ENCODE measurements at places on chromosomes 7 and 10.
A peak's percentile ranks its signal among the peaks of the same experiment; 100 is the strongest.

- no peak for DNase-seq
These were observed 81.8 kb downstream of the SGMS1 start for GRCh38 chr10:50541921-50542320.

DNA sequence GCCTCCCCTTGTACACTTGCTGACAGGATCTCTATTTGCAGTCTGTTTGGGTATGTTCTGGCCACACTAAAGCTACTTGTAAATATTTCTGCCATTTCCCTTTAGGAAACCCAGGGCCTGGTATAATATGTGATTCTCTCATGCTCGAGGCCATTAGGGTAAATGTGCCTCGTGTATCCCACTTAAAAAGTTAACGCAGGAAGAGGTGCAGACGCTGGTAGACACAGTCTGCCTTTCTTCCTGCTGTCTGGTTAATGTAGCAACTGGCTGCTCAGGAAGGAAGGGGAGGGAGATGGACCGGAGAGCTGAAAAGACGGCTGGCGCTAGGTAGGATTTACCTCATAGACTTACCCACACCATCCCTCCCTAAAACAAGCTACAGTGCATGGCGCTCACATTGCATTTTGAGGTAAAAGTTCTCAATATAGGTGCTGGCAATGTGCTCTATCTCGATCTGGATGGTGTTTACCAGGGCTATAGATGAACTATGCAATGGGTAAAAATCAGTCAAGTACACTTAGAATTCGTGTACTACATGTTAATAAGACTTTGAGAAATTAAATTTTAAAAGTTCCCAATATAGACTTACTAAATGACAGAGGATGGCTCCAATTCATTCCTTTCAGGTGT lies 125.9 kb downstream of the JAZF1 start:
- DNase-seq: no peak

- DNase-seq: no peak
These were observed 11.5 kb downstream of the CISD1 start for GRCh38 chr10:58280477-58280876.

DNA sequence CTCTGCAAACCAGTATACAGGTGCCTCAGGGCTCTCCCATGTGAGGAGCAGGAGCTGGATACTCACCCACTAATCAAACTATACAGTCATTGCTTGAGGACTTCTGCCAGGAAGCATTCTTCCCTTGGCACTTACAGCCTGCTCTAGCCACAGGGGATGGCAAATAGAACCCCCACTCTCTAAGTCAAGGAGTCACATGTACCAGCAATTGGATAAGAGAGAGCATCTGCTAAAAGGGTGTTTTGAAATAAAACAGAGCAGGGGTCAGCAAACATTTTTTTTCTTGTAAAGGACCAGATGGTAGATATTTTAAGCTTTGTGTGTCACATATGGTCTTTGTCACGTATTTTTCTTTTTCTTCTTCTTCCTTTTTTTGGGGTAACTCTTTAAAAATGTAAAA lies 865.2 kb upstream of the GHITM start:
- no peak for DNase-seq

GRCh38 chr7:76514926-76515771 lies 4.8 kb downstream of the UPK3B start:
- DNase-seq: no peak

GRCh38 chr7:92916770-92917224 lies 80.4 kb upstream of the CDK6 start:
- DNase-seq: no peak

GRCh38 chr7:114688443-114689055 lies 233.3 kb upstream of the MDFIC start:
- no peak for DNase-seq

GRCh38 chr7:151891753-151892152 lies 14.8 kb upstream of the PRKAG2 start:
- DNase-seq: no peak

DNA sequence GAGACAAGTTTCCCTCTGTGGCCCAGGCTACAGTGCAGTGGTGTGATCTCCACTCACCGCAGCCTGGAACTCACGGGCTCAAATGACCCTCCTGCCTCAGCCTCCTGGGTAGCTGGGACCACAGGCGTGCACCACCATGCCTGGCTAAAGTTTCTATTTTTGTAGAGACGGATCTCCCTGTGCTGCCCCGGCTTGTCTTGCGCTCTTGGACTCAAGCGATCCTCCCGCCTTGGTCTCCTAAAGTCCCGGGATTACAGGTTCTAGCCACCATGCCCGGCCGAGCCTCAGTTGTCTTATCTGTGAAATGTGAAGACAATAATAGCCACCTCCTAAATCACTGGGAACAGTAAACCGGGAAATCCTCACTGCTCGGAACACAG lies 88.1 kb downstream of the FOXL3 start:
- DNase-seq: no peak

- no peak for DNase-seq
These were observed 79.1 kb upstream of the MYL10 start for GRCh38 chr7:101708223-101708622.

DNA sequence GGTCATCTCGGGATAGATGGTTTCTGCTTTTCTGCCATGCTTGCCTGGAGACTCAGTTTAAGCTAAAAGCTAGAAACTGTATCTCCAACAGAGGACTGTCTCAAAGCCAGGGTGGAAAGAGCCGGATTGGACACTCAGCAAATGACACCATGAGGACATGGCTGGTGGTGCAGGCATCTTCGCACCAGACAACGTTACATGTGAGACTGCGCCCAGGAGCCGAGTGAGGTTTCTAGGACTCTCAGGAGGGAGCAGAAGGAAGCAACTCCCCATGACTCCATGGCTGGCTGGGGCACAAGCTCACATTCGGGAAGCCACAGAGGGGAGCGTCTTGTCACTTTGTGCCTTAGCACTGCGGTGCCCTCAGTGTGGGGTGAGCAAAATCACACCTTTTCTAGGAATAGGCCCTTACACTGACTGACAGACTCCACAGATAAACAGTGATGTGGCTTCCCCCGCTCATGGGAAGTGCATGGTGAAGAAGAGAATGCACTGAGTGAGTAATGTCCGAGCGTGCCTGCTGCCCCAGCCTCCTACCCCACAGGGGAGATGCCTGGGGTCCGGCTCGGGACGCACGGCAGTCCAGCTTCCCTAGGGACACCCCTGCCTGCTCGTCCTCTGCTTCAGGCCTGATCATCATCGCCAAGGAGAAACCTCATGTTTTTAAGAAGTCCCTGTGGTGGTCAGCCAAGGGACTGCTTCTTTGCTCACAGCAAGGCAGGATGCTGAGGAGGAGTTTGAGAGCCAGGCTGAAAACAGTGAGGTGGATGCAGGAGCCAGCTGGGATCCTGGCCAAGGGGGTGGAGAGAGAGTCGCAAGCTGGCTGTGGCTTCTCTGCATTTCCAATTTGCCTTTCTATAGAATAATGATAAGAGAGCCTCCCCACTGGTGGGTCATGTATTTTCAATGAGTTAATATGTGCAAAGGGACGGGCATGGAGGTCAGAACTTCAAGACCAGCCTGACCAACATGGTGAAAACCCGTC lies 52.2 kb upstream of the FXYD4 start:
- DNase-seq: no peak

- no peak for DNase-seq
These were observed 2.9 kb upstream of the ADCYAP1R1 start for GRCh38 chr7:31049005-31049765.

GRCh38 chr10:73586583-73586984 lies 4.6 kb downstream of the USP54 start:
- DNase-seq: no peak

- DNase-seq: no peak
These were observed 135.3 kb upstream of the FAM20C start for GRCh38 chr7:57071-57470.

DNA sequence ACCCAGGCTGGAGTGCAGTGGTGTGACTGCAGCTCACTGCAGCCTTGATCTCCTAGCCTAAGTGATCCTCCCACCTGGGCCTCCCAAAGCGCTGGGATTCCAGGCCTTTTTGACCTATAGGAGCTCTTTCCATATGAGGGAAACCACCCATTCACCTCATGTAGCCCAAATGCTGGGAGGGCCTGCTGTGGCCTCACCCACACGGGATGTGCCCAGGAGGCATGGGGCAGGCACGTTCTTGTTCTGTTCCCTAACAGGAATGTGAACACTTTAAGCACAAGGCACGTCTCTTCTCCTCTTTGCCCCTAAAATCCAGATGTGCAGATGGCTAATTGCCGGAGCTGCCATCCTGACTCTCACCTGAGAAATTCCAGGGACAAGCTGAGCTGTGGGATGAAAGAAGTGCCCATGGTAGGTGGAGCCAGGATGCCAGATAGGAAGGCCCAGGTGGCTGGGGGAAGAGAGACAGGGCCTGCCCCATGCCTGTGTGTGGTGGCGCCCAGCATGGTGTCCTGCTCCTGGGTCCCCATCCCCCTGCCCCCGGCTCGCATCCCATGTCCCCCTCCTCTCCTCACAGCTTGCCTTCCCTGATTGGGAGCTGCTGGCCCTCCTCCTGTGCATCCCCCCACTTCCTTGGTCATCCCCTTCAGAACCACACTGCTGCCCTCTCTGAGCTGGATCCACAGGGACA lies 17.3 kb downstream of the CAMK2B start:
- no peak for DNase-seq

DNA sequence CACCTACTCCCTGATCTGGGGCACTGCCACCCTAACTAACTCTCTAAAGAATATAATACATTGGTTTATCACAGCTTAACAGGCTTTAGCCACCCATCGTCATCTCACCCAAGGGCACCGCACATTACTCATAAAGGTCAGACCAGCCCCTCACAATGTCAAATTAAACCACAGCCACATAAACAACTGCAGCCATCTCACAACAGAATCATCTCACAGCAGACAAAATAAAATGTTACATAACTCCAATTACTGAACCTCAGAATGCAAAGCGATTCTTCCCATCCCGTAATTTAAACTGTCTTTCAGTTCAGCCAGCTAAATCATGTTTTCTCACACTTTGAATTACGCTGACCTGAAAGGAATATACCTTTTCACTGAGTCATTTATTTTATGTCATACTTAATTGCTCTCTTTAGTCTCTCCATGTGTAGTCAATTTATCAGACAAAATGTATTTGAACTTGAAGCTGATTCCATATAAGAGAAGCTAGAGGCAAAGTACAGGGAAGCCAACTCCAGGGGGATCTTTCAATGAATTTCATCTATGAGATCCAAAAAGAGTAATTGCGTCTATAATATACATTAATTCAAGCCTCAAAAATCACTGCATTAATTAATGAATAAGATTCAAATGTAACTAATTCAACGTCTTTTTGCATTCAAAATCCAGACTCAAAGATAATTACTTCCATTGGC lies 96.9 kb upstream of the NEBL start:
- no peak for DNase-seq

GRCh38 chr7:127817466-127817865 lies 165.5 kb downstream of the SND1 start:
- no peak for DNase-seq

- DNase-seq: peak; percentile 73
These were observed 175.9 kb downstream of the CCDC71L start for GRCh38 chr7:106485031-106485551.

GRCh38 chr10:30811276-30812017 lies 181.9 kb upstream of the LYZL2 start:
- no peak for DNase-seq

- DNase-seq: no peak
These were observed 27.1 kb downstream of the EEPD1 start for GRCh38 chr7:36180121-36180520.

DNA sequence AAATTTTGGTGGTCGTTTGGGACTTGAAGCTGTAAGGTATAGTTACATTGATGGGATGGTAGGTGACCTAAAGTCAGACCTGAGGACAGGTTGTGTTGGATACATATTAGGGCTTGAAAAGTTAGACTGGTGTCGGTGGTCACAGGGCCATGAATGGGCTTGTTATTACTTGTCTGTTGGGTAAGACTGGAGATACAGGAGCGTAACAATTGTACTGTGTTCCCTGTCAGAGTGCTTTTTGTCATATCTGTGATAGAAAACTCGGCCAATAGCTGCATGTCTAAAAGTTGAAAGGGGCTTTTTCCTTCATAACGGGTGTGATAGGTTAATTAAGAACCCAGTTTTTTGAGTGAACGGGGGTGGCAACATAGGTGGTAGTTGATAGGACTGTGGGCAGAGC lies 13.5 kb upstream of the CHST3 start:
- DNase-seq: no peak

DNA sequence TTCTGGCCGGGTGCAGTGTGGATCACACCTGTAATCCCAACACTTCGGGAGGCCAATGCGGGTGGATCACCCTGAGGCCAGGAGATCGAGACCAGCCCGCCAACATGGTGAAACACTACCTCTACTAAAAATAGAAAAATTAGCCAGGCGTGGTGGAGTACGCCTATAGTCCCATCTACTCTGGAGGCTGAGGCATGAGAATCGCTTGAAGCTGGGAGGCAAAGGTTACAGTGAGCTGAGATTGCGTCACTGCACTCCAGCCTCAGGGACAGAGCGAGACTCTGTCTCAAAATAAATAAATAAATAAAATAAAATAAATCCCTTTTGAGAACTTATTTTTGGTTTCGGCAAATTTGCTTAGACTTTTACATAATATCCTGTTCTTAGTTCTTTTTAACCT lies 31.3 kb upstream of the ATP6V0A4 start:
- DNase-seq: no peak

DNA sequence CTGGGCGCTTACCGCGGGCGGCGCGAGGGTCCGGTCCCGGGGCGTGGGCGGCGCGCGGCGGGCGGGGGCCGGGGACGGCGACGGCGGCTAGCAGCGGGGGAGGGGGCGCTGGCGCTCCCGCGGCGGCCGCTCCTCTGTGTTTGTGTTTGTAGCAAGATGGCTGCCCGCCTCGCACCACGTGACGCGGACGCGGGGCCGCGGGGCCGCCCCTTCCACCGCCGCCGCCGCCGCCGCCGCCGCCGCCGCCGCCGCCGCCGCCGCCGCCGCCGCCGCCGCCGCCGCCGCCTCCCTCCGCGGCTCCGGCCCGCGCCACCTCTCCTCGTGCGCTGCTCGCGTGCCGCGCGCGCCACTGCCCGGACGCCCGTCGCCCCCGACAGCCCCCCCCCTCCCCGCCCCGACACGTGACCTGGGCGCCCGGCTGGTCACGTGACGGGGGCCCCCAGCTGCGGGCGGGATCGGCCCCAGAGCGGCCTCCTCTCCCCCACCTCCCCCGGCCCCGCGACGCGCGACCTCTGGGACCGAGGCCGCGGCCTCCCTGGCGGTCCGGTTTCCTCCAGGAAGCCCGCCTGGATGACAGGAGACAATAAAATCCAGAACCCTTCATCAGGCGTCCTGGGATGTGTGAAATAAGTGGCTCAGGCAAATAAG lies at the start of gene GIGYF1:
GIGYF1 (minus strand) TSS at position 153 of the 648 bp plus-strand sequence. CDS start 6,012 bp downstream, outside the sequence.
- DNase-seq: no peak

DNA sequence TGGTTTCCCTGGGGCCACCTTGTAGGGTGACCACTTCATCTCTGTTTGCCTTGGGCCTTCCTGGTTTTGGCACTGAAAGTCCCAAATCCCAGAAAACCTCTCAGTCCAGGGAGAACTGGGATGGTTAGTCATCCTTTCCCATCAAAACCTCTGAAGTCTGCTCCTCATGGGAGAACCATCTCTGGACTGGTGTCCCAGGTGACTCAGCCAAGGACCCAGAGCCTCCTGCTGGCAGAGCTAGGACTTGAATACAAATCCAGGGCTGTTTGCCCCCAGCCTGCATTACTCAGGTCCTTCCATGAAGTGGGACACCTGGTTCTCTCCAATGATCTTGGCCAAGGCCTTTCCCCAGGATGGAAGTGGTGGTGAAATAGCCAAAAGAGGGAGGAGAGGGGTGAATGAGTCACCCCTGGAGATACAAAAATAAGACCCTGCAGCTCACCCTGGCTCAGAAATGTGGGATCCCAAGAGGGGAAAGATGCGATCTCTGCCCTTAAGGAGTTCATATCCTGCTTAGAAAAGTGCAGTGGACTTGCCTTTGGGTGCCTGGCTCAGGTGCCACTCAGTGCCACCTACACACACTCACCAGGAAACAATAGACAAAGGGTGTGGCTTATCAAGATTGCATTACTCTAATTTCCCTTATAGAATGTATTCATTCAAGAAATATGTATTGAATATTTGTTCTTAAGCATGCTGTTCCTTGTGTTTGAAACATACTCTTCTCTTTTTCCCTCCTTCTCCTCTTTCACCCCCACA lies 22.0 kb downstream of the ADRA2A start:
- no peak for DNase-seq
